ENCODE measurements at places on chromosomes 11 and 22.

GRCh38 chr11:12483604-12484003 is 106.2 kb downstream of the PARVA start:
- no peaks in the 10 kb centered on the region for H3K4me1 ChIP-seq
- no peaks in the 10 kb centered on the region for H3K27me3 ChIP-seq
- no peak overlapping the region for H3K27ac ChIP-seq
- DNase-seq: no peak
- no peaks in the 10 kb centered on the region for H3K36me3 ChIP-seq
- H3K4me3 ChIP-seq: no peak overlapping the region

- H3K27me3 ChIP-seq: no peaks in the 10 kb centered on the region
- DNase-seq: no peak
- no peak overlapping the region for H3K27ac ChIP-seq
- no peaks in the 10 kb centered on the region for H3K4me1 ChIP-seq
- H3K4me3 ChIP-seq: no peak overlapping the region
Observed at GRCh38 chr11:31059529-31059928, 310.0 kb downstream of the DCDC1 start.

DNA sequence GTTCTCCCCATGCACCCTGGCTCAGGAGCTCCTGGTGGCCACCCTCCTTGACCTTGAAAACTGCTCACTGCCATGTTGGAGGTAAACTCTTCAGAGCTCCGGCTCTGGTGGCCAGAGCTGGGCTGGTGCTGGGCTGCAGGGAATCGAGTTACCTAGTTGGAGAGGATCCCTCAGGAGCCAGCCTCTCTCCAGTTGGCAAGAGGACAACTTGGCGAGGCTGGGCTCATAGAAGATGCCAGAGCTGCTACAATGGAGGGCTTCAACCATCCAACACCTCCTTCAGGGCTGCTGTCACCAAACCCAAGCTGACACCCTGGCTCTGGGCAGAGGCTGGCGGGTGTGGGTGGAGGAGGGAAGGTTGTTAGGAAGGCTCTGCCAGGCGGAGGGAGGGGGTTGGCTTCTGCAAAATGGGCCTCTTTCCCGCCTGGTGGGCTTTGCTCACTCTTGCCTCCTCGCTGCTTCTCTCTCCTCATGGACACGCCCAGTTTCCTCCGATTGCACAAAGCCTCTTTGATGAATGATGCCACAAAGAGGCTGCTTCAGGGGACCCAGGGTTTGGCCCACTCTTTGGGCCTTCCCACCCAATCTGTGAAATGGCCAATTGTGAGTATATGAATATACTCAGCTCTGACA is 53.1 kb downstream of the THAP12 start:
- no peak for DNase-seq
- no peak overlapping the region for H3K4me3 ChIP-seq
- no peaks in the 10 kb centered on the region for H3K27me3 ChIP-seq
- no peak overlapping the region for H3K27ac ChIP-seq

GRCh38 chr11:115716080-115716479 is 211.9 kb upstream of the CADM1 start:
- H3K36me3 ChIP-seq: no peaks in the 10 kb centered on the region
- H3K4me3 ChIP-seq: no peak overlapping the region
- H3K4me1 ChIP-seq: no peaks in the 10 kb centered on the region
- no peak overlapping the region for H3K27ac ChIP-seq
- no peak for DNase-seq

- no peak for DNase-seq
Observed at GRCh38 chr11:100719362-100719761, 32.3 kb downstream of the ARHGAP42 start.

- H3K36me3 ChIP-seq: no peaks in the 10 kb centered on the region
- H3K27ac ChIP-seq: no peak overlapping the region
- H3K4me1 ChIP-seq: no peaks in the 10 kb centered on the region
Observed at GRCh38 chr22:29476116-29476515, 3.9 kb upstream of the NEFH start.

DNA sequence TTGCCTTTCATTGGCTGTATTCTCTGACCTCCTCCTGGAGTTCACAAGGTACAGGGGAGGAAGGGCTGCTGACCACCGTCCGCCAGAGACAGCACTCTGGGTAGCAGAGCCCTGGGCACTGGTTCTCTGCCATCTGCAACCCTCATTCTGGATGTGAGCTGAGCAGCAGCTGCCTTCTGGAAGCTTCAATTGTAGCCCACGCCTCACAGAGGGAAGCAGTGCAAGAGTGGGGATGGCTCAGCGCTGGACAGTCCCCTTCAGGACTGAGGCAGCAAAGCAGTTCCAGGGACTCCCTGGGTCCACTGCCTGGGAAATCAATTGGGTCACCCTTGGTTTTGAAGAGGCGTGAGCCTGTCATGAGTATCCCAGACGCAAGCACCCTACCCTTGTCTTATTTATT is 346.2 kb downstream of the CADM1 start:
- H3K27me3 ChIP-seq: no peaks in the 10 kb centered on the region
- H3K4me1 ChIP-seq: no peaks in the 10 kb centered on the region
- DNase-seq: no peak
- H3K36me3 ChIP-seq: no peaks in the 10 kb centered on the region
- no peak overlapping the region for H3K4me3 ChIP-seq

- H3K4me1 ChIP-seq: no peaks in the 10 kb centered on the region
- no peaks in the 10 kb centered on the region for H3K27me3 ChIP-seq
- H3K36me3 ChIP-seq: no peaks in the 10 kb centered on the region
- no peak overlapping the region for H3K27ac ChIP-seq
- DNase-seq: no peak
- no peak overlapping the region for H3K4me3 ChIP-seq
Observed at GRCh38 chr22:27438271-27438980, 363.1 kb downstream of the MN1 start.

DNA sequence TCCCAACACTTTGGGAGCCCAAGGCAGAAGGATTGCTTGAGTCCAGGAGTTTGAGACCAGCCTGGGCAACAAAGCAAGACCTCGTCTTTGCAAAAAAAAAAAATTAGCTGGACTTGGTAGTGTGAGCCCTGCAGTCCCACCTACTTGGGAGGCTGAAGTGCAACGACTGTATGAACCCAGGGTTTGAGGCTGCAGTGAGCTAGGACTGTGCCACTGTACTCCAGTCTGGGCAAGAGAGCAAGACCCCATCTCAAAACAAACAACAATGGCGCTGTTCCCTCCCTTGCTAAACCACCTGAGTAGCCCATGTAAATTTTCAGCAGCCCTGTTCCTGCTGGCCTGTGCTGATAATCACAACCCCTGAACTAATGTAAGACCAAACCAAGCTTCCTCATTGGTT is 3.1 kb downstream of the LAMTOR1 start:
- no peak for DNase-seq
- H3K36me3 ChIP-seq: peaks cover 25% of the 10 kb centered on the region
- H3K27me3 ChIP-seq: no peaks in the 10 kb centered on the region

DNA sequence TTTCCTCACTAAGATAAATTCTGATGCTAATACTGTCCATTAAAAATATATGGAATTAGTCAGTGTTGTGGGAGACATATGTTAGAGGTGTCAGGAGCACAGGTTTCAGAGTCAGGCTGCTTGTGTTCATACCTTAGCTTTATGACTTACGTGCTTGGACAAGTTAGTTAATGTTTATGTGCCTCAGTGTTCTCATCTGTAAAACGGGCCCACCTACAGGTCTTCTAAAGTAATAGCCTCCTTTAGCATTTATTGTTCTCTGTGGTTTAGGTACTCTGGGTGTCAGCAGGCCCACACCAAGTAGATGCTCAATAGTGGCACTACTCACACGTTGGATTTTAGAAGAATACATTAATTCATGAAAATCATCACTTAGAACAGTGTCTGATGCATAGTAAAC is 308.7 kb upstream of the ZC3H12C start:
- DNase-seq: no peak
- H3K27me3 ChIP-seq: no peaks in the 10 kb centered on the region
- no peak overlapping the region for H3K4me3 ChIP-seq

- H3K4me1 ChIP-seq: peaks cover 14% of the 10 kb centered on the region
- H3K4me3 ChIP-seq: no peak overlapping the region
- no peaks in the 10 kb centered on the region for H3K27me3 ChIP-seq
- H3K36me3 ChIP-seq: no peaks in the 10 kb centered on the region
- no peak overlapping the region for H3K27ac ChIP-seq
- DNase-seq: no peak
Observed at GRCh38 chr11:45107029-45107428, 39.4 kb upstream of the PRDM11 start.

GRCh38 chr11:24295360-24295759 is 201.5 kb upstream of the LUZP2 start:
- H3K4me3 ChIP-seq: no peak overlapping the region
- no peaks in the 10 kb centered on the region for H3K27me3 ChIP-seq
- no peaks in the 10 kb centered on the region for H3K36me3 ChIP-seq
- no peaks in the 10 kb centered on the region for H3K4me1 ChIP-seq
